ENCODE measurements at places on chromosomes 1 and 21.

GRCh38 chr1:162956922-162957321, 95.9 kb upstream of the CCDC190 start:
- no peak for DNase-seq

DNA sequence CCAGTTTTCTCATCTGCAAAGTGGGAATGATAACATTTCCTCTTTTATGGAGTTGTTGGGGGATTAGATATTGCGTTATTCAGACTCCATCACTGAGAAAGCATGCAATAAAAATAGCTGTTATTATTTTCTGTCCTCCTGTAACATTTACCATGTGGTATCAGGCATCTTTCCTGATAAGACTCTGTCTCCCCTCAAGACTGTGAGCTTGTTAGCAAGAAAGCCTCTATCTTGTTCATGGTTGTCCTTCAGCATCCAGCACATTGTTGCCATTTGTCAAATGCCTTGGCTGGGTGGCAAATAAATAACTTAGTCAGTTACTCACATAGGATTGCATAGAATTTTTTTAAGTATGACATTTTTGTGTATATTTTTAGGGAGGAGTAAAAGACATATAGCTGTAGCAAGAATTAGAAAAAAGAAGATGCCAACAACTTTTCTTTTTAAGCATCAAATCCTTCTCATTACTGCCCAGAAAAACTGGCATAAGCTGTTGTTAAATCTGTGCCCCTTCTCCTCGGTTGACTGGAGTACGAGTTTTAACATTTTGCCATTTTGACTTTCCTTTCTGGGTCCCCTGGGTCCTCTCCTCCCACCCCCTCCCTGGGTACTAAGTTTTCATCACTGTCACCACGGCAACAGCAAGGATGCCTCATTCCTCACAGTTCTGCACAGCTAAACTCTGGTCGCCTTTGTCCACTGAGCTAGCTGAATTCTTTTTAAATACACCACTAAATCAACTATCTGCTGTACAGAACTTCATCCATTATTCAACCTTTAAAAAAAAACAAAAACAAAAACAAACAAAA, 1.0 kb upstream of the JAM2 start:
- peak; percentile 29 for DNase-seq

DNA sequence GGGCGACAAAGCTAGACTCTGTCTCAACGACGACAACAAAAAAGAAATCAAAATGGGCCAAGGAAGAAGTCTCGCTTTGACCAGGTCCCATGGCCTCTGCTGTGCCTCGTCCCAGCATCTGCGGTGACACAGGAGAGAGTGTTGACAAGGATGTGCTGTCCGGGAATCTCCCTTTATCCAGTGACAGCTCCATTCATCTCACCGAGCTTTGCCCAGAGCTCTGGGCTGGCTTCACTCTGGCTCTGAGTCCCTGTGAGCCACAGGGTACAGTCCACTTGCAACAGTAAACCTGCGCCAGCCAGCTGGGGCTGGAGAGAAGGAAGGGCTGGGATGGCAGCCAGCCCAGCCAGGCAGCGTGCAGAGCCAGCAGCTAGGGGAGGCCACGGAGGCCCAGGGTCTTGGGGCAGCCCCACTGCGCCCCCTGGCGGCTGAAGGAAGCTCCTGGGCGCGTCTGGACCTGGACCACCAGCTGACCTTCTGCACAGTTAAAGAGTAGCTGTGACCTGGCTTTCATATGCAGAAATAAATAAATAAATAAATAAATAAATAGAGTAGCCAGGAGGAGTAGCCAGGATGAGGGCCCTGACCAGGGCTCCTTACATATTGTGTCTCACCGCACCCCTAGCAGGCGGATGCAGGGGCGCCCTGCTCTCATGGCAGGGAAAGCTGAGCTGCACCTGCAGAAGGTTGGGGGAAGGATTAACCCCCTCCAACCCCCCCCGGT, 29.7 kb downstream of the ENO1 start:
- peak; percentile 95 for DNase-seq

DNA sequence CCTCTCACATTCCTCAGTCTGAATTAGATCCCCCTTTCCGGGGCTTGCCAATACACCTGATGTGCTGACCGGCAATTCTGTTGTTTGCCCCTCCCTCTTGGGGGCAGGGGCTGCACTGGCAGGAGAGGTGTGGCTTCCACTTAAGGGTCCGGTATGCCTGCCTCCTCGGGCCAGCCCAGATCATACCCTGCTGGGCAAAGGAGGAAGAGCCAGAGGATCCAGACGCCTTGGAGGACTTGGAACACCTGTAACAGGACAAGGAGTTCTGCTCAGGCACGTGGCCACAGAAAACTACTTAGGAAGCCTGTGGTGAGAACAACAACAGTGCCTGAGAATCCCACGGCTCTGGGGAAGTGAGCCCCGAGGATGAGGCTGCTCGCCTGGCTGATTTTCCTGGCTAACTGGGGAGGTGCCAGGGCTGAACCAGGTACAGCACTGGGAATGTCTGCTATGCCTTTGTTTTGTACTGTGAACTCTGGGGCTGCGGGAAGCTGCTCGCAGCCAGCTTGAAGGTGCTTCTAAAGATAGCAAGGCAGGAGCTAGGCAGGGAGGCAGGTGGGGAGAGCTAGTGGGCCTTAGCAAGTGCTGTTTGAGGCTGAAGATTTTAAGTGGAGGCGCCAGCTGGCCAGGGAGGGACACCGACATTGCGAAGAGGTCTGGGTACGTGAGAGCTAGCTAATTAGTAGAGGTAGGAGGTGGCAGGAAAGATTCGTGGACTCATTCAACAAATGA, at the start of gene SMPDL3B:
TSS of gene SMPDL3B (plus strand) at position 183 of the 732 bp plus-strand sequence. CDS start at position 367, 184 bp downstream.
- DNase-seq, result peak; percentile 91
